Renal pelvis (tissue), 12 donors: ENCODE measurements at places on chromosomes 11 and 22.

GRCh38 chr11:64288353-64288750 lies 2.7 kb downstream of the GPR137 start:
- DNase-seq, result no peak

DNA sequence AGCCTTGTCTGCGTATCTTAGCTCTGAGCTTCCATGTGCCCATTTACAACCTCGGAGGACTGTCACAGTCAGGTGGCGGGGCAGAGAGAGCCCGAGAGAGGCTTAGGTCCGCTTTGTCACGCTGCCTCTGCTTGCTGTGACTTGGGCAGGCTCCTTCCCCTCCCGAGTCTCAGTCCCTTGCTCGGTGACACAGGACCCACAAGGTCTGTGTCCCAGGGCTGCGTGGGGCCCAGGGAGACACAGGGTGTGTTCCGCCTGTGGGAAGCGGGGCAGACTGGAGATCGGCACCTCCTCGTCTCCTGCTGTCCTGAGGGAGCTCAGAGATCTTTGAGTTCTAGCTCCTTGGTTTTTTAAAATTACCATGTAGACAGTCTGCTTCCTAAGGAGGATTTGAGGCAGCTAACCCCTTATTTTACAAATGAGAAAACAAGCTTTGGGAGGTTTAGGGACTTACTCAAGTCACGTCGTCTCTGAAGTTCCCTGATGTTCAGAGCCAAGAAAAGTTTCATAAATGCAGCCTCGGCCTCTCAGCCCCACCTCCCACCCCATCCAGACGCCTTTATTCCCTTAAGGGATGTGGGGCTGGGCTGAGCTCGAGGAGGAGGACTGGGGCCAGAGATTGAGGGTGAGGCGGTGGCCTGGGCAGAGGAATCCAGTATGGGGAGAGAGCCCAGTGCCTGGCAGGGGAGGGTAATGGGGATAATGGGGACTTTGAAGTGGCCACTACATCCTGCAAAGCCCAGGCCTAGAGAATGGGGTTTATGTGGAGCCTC lies 103.6 kb downstream of the NECTIN1 start:
- DNase-seq, result no peak

DNA sequence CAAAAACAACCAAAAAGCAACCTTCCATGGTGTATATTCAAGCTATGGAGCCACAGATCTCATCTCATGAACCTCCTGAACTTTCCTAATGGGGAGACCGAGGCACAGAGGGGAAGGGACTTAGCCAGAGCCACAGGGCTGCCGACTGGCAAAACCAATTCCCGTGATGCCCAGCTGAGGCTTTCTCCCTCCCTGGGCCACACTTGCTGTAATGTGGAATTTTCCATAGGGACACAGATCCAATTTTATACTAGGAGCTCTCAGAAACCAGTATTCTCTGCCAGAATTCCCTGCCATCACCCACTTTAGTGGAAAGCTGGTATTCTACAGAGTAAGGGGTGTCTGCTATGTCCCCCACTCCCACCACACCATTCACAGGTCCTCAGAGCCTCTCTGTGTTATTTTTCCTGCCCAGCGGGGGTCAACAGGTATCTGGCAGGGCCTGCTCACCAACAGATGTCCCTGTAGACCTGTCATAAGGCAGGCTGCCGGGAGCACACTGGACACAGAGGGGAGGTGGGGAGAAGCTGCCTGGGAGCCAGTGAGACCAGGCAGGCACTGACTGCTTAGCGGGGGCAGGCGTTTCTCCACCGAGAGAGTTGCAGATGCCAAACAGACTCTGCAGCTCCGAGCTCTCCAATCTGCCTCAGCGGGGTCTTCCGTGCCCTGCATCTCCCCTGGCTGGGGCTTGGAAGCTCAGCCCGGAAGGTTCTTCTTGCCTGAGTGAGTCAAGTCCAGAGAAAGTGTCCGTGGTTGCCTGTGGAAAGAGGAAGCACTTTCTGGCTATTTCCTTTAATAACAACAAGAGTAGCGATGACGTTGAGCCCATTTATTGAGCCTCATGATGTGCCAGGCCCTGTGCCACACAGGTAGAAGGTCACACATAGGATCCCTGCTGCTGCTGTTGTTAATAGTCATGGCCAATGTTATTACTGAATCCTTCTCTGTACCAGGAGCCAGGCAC lies 26.3 kb downstream of the RPS6KA4 start:
- no peak for DNase-seq

- no peak for DNase-seq
Observed at GRCh38 chr11:29780756-29781155, 236.1 kb downstream of the KCNA4 start.

GRCh38 chr11:81644239-81644840 lies 1089.3 kb downstream of the FAM181B start:
- DNase-seq, result peak; percentile 40

GRCh38 chr11:93719310-93719709 lies 22.0 kb downstream of the TAF1D start:
- DNase-seq, result no peak

DNA sequence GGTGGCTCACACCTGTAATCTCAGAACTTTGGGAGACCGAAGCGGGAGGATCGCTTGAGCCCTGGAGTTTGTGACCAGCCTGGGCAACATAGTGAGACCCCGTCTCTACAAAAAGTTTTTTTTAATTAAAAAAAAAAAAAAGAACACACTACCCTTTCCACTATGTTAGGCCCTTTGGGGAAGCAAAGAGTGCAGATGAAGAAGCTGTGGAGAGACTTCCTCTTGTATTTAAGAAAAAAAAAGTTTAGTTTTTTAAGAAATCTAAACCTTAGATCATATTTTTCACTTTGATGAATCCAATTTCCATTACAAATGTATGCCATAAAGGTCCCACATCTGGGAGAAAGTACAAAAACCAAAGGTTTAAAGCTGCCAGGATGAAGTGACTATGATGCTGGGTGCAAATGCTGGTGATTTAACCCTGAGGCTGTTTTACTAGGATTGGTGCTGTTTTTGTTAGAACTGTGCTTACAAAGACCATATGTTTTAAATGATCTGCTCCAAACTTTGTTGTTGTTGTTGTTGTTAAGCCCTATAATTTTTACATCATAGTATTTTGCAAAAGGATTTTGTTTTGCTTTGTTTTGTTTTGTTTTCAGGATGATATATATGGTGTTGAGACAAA lies 28.9 kb upstream of the ACER3 start:
- no peak for DNase-seq

DNA sequence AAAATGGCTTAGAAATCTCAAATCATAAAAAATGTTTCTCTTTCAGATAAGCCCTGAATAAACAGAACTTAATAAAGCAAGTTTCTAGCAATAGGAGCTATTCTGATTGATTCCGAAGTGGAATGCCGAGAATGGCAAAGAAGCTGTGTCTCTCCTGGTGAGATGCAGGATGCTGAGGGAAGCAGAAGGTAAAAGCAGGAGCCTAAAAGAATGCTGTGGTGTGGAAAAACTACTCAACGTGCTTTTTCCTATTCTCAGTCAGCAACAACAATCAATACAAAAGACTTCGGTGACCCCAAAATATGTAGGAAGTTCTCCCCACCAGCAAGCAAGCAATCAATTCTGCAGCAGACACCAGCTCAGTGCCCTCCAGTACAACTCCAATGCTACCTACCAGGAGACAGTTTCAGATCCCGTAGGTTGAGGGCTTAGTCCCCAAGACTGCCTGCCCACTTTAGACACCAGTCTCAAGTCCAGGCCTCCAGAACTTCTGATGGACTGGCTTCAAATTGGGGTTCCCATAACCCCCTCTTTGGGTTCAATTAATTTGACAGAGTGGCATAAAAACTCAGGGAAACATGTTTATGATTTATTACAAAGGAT lies 6.6 kb downstream of the CTSC start:
- DNase-seq, result no peak

- no peak for DNase-seq
Observed at GRCh38 chr11:83087035-83087434, 15.3 kb upstream of the RAB30 start.

GRCh38 chr11:112478806-112479205 lies 218.1 kb upstream of the PLET1 start:
- no peak for DNase-seq

DNA sequence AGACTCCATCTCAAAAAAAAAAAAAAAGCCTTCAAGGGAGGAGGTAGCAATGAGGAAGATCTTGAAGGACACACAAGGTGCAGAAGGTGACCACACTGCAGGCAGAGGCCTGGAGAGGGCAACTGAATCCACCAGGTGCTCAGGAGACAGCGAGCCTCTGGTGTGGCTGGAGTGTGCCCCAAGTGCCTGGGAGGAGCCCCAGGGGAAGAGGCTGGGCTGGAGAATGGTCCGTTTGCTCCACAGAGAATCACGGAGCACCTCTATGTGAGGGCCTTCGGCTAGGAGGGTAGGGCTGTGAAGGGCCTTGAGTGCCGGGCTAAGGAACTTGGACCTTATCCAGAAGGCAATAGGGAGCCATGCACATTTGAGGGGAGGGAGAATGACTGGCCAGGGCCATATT lies 50.3 kb downstream of the ARRB1 start:
- no peak for DNase-seq

DNA sequence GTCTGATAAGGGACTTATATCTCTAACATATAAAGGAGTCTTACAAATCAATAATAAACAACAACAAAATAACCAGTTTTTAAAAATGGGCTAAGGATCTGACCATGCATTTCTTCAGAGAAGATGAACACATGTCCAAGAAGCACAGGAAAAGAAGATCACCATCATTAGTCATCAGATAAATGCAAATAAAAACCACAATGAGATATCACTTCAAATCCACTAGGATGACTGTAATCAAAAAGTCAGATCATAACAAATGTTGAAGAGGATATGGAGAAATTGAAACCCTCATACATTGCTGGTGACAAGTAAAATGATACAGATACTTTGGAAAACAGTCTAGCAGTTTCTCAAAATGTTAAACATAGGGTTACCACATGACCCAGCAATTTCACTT lies 61.2 kb upstream of the MYOD1 start:
- DNase-seq, result no peak

- no peak for DNase-seq
Observed at GRCh38 chr11:69272831-69273485, 21.0 kb upstream of the MYEOV start.

DNA sequence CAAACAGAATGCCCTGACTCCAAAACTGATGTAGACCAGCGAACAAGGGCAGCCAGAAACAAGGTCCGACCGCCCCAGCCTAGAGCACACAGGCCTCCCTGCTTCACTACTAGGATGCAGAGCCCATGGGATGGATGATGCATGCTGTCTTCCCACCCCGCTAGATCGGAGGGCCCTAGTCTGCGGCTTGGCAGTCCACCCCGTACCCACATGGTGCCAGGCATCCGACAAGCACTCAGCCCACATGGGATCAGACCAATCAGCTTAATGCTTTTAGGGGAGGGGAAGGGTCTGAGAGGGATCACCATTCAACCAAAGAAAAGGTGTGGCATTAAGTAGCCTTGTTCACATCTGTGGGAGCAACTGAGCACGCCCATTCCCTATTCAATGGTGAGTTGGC lies 30.6 kb downstream of the PISD start:
- DNase-seq, result no peak

GRCh38 chr22:27870234-27871191 lies 48.5 kb downstream of the PITPNB start:
- no peak for DNase-seq

DNA sequence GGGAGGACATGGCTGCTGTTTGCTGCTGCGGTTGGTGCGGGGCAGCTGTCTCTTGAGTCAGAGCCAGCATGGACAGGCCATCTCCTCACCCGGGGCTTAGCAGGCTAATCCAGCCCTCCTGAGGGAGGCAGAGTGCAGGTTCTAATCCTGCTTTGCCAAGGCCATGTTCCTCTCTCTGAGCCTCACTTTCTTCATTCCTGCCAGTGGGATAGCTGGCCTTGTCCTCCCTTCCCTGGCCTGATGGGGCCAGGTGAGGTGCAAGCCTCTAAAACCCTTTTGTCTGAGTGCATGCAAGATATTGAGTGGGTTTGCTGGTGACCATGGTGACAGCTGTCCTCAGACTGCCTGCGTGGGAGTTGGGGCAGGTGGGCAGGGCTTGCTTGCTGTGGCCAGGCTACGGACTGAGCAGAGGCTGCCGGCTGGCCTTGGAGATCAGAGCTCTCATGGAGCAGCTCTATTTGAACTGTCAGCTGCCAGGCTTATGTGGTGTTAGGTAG lies 3.6 kb downstream of the USP35 start:
- peak; percentile 37 for DNase-seq

DNA sequence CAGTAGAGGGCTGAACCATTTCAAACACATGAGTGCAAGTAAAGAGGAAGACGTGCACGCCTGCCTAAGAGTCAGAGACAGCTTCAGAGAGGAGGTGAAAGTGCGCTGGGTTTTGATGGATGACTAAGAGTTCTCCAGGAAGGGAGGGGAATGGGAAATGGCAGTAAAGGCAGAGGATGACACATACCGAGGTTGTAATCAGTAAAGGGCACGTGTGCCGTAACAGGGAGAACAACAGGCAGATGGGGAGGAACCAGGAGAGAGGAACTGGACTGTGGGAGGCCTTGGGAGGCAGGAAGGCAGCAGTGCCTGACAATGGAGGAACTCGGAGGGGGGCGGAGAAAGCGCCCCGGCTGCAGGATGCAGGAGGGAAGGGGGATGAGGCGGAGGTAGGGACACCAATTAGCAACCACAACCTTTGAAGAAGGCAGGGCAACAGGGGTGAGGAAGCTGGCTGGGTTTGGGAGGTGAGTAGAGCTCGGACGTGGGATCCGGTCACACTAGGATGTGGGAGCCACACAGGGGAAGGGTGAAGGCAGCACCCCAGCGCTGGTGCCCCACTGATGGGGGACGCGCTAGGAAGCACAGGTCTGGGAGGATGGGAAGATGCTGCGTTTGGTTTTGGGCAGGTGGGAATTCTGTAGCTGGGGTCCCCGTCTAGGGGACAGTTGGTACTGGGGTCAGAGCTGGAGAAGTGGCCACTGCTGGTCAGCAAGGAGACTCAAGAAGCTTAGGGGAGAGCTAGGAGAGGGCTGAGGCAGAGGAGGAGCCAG lies 67.4 kb downstream of the SCUBE1 start:
- DNase-seq, result no peak

DNA sequence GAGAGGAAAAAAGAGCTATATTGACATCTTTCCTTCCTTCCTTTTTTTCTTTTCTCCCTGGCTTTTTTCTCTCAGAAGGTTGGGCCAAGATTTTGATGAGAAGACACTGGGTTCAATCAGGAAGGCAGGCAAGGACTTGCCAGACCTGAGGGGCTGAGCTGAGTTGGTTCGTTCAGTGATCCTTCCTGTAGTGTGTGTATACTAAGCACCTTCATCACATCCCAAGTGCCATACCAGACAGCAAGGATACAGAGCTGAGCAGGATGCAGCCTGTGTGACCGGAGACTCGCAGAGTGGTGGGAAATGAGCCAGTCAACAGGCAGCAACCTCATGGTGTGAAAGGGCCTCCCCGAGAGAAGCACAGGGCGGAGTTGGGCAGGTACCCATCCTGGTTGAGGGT lies 95.5 kb downstream of the SPON1 start:
- no peak for DNase-seq

- no peak for DNase-seq
Observed at GRCh38 chr11:121829159-121829643, 286.8 kb downstream of the BLID start.

- DNase-seq, result no peak
Observed at GRCh38 chr11:16215352-16215751, 141.0 kb downstream of the SOX6 start.
